Kidney capillary endothelial cell (primary cell): ENCODE measurements at places on chromosomes 2 and 18.

DNA sequence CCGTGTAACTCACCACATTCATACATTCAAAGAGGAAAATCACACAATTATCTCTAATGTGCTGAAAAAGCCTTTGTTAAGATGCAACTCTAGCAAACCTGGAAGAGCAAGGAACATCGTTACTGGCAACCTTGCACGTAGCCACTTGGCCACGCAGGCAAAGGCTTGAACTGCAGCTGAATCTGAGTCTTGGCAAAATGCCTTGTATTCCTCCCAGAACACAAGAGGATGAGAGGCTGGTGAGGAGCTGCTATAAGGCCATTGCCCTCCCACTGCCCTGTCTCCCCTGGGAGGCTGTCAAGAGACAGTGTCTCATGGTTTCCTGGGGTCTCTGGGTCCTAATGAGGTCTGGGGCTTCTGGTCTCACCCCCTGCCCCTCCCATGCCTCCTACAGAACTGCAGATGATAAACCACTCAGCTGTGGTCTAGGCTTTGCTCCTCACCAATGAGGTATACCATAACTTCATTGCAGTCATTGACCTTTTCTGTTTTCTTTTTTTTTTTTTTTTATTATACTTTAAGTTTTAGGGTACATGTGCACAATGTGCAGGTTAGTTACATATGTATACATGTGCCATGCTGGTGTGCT, 141.4 kb downstream of the SPP2 start:
- no peak for DNase-seq

DNA sequence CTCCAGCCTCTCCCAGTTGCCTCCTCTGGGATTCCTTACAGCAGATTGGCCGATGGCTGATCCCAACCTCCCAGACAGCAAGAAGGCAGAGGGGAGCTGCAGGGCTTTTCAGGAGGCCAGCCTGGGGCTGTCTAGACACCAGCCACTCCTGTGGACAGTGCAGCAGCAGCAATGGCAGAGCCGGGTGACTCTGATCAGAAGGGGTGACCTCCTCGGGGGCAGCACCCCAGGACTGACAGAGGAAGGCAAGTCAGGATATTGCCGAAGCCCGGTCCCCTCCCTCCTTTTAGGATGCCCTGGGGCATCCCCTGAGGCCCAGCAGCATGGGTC, 84.5 kb downstream of the INHBB start:
- no peak for DNase-seq

- no peak for DNase-seq
These were observed 34.1 kb downstream of the NOL10 start for GRCh38 chr2:10655499-10656225.

DNA sequence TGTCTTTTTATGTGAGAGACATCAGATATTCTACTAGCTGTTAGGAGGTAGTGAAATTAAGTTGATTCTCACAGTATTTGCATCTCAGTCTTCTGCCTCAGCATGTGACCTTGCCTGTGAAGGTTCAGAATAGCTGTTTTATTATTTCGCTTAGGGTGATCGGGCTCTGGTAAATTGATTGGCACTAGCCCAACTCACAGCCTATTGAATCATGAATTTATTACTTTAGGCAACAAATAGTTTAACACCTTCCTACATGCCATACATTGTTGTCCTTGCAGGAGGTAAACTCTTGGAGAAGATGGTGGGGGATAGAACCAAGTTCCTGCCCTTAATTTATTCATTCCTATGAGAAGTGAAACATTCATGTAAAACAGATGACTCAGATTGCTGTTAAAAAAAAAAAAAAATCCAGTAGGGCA, 101.9 kb downstream of the GPD2 start:
- no peak for DNase-seq

- no peak for DNase-seq
These were observed 39.1 kb downstream of the PPIG start for GRCh38 chr2:169623235-169623634.
